Right lobe of liver (tissue), 6 donors: ENCODE measurements at places on chromosomes 12 and 14.

- DNase-seq, result no peak
These were observed 52.2 kb downstream of the KIF21A start for GRCh38 chr12:39390752-39391151.

- no peak for DNase-seq
These were observed 349.2 kb upstream of the FBXO33 start for GRCh38 chr14:39781466-39781865.

GRCh38 chr12:131511803-131512561 lies 198.9 kb upstream of the SFSWAP start:
- no peak for DNase-seq

DNA sequence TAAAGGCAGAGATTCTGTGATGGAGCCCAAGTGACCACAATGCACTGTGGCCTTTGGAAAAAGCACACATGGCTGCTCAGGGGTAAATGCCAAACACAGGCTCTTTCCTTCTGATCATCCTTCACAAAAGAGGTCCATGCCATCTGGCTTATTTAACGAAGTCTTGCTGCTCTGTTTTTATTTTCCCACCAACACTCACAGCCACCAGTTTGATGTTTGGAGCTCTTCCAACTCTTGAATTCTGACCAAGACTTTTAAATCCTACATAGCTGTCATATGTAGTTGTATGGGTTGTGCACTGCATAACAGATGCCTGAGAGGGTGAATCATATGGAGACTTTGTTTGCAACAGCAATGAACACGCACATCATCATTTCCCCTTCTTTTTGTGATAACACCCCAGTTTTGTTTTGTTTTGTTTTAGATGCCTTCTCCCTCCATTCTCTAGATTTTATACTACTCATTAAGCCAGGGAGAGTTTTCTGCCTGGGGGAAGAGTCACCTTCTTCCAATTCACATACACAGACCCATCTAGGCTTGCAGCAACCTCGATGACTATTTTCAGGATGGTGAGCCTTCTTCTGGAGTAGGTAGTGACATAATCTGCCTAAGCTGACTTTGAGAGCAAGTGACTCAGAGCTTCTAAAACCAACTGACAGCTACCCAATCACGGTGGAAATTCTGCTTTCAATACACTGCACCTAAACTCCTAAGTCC lies 145.2 kb upstream of the WSCD2 start:
- DNase-seq, result no peak

DNA sequence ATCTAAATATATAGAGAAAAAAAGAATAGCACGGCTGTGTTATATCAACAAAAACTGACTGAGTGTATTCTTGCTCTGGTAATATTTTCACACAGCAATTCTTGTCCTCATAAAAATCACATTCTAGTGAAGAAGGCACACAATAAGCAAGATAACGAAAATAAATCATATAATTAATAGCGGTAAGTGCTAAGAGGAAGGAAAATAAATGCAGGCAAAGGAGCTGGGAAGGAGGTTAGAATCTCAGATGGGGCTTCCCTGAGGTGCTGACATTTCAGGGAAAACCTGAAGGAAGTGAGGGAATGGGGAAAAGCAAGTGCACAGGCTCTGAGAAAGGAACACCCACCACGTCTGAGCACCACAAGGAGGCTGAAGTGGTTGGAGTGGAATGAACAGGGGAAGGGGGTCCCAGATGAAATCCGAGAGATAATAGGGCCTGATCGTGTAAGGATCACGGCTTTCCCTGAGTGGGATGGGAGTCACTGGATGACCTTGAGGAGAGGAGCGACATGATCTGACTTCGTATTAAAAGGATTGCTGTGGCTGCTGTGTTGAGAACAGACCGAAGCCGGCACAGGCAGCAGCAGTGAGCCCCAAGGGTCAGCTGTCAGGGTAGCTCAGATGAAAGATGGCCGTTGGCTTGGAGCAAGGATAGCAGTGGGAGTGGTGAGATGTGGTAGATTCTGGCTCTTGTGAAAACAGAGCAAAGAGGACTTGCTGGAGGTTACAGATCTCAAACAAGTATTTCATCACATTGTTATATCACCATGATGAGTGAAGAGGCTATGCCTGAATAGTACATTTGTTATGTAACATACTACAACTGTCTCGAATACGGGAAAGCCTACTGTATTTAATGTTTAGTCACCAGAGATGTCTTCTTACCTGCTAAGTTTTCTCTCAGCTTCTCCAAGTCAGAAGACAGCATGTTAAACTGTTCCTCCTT lies 67.1 kb upstream of the VPS33A start:
- DNase-seq, result no peak

GRCh38 chr12:105041186-105041585 lies 43.1 kb downstream of the ALDH1L2 start:
- DNase-seq, result no peak

- peak; percentile 94 for DNase-seq
These were observed at the start of gene TBX3 for GRCh38 chr12:114684098-114684869. TBX3 (minus strand) TSS chr12:114684175; CDS start chr12:114683200, 975 bp downstream.

DNA sequence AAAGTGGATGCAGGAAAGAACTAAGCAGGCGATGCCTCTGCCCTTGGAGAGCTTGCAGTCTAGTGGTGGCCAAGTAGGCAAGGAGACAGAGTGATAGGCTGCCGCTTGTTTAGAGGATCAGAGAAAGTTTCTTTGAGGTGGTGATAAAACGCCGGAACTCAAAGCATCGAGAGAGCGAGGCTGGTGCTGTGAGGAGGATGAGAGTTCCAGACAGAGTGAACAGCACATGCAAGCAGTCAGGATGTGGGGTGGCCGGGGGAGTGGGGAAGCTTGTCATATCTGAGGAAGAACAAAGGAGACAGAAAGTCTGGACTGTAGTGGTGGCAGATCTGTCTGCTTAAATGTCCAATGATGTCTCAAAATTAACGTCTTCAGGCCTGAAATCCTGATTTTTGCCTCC lies 319.7 kb downstream of the SNAPC1 start:
- DNase-seq, result no peak

DNA sequence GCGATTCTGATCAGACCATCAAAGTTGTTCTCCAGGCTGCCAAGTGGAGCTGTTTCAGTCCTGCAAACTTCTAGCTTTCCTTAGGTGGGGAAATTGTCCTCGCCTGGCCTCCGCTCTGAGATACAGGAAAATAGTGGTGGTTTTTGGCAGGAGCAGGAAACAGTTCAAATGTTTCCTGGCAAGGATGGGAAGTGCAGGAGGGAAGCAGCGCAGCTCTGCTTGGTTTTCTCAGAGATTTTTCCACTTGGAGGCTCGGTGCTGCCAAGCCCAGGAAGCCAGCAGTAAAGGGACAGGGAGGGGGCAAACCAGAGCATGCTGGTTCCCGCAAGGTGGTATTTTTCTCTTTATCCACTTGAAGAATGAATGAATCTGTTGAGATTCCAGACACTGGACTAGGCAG lies 17.0 kb downstream of the TMEM63C start:
- no peak for DNase-seq

DNA sequence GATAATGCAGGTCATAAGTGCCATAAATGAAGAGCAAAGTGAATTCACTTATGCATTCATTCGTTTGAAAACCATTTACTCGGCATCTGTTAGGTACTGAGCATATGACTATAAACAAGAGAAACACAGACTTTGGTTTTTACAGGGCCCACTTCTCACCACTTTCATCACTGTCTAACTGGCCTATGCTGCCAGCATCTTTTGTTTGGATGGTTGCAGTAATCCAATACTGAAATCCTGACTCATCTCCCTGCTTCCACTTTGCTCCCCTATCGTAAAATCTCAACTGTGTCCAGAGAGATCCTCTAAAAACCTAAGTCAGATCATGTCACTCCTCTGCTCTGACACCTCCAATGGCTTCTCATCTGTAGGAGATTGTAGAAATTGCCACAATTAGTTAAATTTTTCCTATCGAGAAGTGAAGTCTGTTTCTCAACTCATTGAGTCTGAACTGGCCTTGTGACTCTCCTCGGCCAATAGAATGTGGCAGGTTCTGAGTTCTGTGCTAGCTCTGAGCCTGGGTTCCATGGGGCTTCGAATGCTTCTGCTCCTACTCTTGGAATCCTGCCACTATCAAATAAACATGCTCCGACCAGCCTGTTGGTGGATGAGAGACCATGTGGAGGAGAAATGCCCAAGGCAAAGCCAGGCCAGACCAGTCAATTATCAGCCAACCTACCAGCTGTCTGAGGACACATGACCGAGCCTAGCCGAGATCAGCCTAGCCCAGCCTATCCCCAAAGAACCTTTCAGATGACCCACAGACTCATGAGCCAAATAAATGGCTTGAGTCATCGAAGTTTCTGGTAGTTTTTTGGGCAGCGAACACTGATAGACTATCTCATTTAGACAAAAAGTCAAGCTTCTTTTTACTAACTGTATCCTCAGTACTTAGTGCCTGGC lies 2.2 kb upstream of the BATF start:
- no peak for DNase-seq

DNA sequence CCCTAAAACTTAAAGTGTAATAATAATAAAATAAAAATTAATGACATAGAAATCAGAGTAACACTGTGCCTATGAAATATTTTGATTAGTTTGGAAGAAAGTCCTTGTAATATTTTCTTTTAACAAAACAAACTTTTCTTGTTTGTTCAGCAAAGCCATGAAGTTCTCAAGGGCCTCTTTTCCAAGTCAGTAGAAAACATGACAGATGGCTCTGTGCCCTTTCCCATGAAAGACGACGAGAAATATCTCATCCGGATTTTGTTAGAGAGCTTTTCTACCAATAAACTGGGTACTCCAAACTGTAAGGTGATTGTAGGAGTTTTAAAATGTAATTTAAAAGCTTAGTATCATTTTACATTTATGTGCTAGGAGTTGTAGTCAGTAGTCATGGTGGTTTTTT lies 54.5 kb upstream of the ASPG start:
- no peak for DNase-seq

DNA sequence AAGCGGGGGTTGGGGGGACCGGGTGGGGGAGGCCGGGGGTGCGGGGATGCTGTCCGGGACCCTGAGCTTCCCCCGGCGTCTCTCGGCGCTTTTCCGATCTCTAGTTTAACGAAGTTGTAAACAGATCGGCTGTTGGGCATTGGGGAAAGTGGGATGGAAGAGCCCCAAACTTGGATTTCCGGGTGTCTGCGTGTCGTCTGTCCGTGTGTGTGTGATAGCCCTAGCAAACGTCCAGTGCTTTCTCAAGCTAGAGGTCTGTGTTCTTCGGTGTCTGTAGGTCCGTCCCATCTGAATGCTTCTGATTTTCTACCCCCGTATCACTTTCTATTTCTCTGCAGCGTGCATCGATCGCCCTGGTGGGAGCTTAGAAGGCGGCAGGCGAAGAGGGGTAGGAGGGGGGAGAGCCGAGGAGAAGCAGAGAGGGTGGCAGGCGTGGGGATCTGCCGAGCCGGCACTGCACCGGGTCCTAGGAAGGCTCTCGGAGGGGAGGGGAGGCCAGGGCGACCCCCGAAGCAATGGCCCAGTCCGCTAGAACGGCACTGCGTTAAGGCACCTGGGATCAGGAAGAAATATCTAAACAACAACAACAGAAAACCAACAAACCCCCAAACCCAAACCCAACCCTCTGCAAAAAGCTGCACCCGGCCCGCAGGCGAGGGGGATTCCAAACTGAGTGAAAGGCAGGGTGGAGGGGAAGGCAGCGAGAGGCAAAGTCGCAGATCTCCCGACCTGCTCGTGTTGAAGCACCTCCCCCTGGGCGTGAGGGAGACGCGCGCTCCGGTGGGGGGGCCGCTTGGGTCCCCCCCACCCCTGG lies 1.0 kb downstream of the KCNA1 start:
- DNase-seq, result no peak

DNA sequence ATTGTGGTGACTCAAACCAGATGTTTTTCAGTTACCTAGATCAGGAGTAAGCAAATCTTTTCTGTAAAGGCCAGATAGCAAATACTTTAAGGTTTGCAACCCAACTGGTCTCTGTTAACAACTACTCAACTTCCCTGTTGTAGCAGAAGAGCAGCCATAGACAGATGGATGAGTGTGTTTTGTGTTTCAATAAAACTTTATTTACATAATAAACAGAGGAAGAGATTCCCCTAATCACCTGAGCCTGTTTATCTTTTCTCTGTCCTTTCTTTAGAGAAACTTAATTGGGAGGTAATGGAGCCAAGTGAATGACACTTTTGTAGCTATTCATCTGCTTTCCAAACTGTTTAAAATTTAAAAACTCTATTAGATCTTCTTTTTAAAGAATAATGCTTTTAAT lies 365.1 kb downstream of the IPO8 start:
- DNase-seq, result no peak

GRCh38 chr12:26164118-26164517 lies 31.3 kb upstream of the SSPN start:
- no peak for DNase-seq

DNA sequence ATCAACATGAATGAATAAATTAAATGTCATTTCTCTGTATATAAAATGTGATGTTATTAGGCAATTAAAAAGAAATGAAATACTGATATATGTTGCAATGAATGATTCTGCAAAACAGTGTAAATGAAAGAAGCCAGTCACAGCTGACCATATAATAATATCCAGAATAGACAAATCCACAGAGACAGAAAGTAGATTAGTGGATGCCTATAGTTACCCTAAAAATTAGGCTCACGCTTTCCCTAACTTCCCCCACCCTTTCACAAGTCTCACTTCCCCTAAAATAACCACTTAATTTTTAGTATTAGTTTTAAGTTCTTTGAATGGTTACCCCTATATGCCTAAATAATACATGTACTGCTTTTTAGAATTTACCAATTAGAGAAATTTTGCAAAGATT lies 348.9 kb upstream of the FAR2 start:
- DNase-seq, result no peak

- DNase-seq, result no peak
These were observed 80.2 kb upstream of the KRR1 start for GRCh38 chr12:75591628-75592027.

DNA sequence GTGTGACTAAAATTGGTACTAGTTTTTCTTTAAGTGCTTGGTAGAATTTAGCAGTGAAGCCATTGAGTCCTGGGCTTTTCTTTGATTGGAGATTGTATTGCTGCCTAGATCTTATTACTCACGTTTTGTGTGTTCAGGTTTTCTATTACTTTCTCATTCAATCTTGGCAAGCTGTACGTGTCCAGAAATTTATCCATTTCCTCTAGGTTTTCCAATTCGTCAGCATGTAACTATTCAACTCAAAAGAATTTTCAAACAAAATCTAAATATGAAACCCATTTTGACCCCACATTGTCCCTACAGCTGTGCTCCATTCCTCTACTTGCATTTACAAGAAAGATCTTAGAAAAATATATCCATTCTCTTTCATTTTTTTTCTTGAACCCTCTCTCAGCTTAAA lies 1613.4 kb upstream of the SEL1L start:
- no peak for DNase-seq

GRCh38 chr12:128055567-128055966 lies 211.4 kb upstream of the TMEM132C start:
- no peak for DNase-seq

DNA sequence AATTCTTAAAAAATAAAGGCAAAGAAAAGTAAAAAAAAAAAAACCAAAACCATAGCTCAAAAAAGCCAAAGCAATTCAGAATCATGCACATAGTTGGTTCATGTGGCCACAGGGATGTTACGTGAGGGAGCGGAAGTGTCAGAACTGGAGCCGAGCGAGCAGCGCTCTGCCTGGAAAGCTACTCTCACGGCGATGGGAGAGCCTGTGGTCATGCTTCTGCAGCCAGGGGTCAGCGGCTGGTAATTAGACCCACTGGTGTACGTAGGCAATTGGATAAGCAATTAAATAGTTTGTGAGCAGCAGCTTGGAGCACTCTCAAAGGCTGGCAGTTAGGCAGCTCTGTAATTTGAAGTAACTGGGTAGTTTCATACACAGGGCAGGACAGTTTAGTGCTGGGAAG lies 58.1 kb downstream of the TRHDE start:
- no peak for DNase-seq
